ENCODE measurements at places on chromosomes 13 and 19.

DNA sequence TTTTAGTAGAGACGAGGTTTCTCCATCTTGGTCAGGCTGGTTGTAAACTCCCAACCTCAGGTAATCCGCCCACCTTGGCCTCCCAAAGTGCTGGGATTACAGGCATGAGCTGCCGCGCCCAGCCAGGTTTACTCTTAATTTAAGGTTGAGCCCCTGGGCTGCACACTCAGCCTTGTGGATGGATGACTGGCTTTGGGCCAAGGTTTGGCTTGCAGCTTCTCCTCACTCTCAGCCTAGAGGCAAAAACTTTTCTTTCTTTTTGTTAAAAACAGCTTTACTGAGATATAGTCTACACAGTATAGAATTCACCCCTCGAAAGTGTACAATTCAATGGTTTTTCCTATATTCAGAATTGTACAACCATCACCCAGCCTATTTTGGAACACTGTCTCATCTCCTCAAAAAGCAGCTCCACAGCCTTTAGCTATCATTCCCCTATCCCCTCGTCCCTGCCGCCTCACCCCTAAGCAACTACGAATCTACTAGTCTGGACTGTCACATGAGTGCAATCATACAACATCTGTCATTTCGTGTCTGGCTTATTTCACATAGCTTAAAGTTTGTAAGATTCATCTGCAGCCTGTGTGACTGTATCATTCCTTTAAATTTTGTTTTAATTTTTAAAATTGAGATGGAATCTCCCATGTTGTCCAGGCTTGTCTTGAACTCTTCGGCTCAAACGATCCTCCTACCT lies 14.5 kb upstream of the TSPAN16 start:
- DNase-seq: no peak

DNA sequence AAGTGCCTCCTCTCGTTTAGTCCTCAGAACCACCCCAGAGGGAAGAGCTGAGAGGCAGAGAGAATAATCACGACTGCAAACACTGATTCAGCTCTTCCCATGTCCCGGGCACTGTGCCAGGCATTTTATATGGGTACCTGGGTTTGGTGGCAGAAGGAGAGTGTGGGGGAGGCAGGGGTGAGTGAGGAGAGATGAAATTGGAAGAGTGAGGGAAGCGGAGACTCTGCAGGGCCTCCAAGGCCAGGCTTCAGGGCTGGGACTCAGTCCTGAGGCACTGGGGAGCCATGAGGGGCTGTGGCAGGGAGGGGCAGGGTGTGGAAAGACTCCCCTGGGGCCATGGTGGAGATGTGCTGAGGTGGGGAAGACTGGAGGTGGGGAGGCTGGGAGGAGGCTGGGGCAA lies 8.7 kb downstream of the SYNGR4 start:
- DNase-seq: no peak

DNA sequence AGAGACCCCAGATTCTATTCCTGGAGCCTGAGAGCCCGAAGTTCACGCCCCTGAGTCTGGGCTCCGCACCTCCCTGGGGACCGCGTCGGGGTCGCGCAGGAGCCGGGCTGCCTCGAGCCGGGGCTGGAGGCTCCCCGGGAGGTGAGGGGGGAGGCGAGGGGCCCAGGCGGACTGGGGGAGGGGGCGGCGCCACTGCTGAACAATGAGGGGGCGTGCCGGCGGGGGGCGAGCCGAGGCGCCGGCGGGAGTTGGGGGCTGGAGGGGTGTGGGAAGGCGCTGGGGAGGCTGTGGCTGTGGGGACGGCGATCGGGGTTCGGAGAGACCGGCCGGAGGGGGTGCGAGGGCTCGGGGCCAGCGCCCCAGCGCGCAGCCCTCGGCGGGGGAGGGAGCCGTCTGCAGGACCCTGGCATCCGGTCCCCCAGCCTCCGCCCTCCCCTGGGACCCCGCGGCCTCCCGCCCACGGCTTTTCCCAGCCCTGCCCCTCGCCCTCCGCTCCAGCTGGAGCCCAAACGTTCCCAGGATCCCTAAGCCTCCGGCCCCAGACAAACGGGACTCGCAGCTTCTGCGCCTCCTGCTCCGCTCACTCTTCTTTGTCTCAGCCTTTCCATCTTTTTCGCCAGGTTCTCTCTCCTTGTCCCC lies 922 bp downstream of the PLEKHG2 start:
- no peak for DNase-seq

GRCh38 chr19:48608798-48609263 lies 2.3 kb downstream of the SPACA4 start:
- DNase-seq: no peak

DNA sequence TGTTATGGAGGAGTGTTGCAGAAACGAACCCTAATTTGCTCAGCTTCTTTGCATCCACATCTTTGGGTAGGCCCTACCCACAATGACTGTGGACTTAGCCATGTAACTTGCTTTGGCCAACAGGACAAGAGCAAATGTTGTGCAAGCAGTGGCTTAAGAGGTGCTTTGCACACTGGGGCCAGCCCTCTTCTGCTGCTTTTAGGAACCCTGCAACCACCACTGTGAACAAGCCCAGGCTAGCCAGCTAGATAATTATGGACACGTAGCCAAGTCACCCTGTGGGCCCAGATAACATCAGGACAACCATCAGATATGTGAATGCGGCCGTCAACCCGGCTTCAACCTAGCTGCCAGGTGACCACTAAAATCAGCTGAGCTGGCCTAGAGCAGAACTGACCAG lies 17.1 kb downstream of the C19orf47 start:
- no peak for DNase-seq

DNA sequence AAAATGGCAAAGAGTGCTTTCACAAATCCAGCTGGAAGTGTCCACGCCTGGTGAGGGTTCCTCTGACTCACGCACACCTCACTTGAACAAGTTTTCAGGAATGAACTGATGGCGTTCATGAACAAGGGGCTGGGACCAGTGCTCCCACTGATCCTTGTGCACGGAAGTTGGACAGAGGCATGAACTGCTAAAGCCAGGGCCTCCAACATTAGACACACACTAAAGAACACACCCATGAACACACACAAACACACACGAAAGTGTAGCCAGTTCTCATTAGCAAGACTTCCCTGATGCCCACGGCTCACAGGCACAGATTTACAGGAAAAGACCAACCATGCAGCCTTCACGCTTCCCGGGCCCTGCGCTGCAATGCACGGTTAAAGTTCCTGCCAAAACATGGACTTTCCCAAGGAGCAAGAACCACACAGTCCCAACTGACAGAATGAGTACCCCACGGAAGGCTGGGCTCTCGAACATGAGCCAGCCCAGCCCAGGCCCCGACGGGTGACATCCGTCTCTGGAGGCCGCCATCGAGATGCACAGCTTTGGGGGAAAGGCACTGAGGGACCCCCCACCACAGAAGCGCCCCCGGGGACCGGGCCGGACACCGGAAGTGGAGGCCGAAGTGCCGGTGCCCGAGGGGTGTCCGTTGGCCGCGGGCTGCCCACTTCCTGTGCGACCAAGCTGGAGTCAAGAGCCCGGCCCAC lies 808 bp downstream of the DNMT1 start:
- no peak for DNase-seq

GRCh38 chr19:18431351-18432197 lies 6.4 kb downstream of the ISYNA1 start:
- DNase-seq: no peak

GRCh38 chr13:95608640-95609323 lies 35.7 kb downstream of the DZIP1 start:
- DNase-seq: no peak

GRCh38 chr13:38369058-38369457 lies 19.4 kb downstream of the UFM1 start:
- no peak for DNase-seq

GRCh38 chr19:4576016-4576933 lies 16.8 kb upstream of the SEMA6B start:
- no peak for DNase-seq

GRCh38 chr13:22194106-22194805 lies 523.4 kb downstream of the FGF9 start:
- DNase-seq: no peak

GRCh38 chr13:32594157-32594738 lies 8.0 kb downstream of the PDS5B start:
- DNase-seq: no peak

All from esophagus squamous epithelium (tissue), 5 donors.